Subcutaneous adipose tissue (tissue), 4 donors: ENCODE measurements at places on chromosomes 4 and X. TPM values are rescaled to one million over a fixed set of nuclear protein-coding genes. Genes with fewer than 3 reads are reported as not detected.

IQSEC2 gene
- total RNA-seq, result 16.7 TPM

ZNF732 gene
- total RNA-seq, result not detected

MAP9 gene
- 7.5 TPM for total RNA-seq

NEK1 gene
- 14.6 TPM for total RNA-seq

TAF7L gene
- total RNA-seq, result 0.17 TPM

ALB gene
- total RNA-seq, result 1.1 TPM

ANK2 gene
- 49.4 TPM for total RNA-seq

HSD17B13 gene
- total RNA-seq, result 1.4 TPM

BCORL1 gene
- total RNA-seq, result 4.2 TPM

PCSK1N gene
- total RNA-seq, result 0.44 TPM

HMX1 gene
- not detected for total RNA-seq

ANXA3 gene
- 102 TPM for total RNA-seq

PAGE1 gene
- not detected for total RNA-seq

TMEM47 gene
- total RNA-seq, result 31.1 TPM

GPR143 gene
- total RNA-seq, result not detected

LIMCH1 gene
- 25.8 TPM for total RNA-seq

TAF9B gene
- total RNA-seq, result 13.9 TPM

RBM47 gene
- 56.4 TPM for total RNA-seq

GLOD5 gene
- total RNA-seq, result not detected

RASGEF1B gene
- 80.1 TPM for total RNA-seq

XIAP gene
- 33.7 TPM for total RNA-seq

EGF gene
- not detected for total RNA-seq

NIPAL1 gene
- total RNA-seq, result 2.0 TPM

OPHN1 gene
- total RNA-seq, result 11.4 TPM

LRAT gene
- not detected for total RNA-seq

EIF4E gene
- 96.4 TPM for total RNA-seq

ITIH6 gene
- total RNA-seq, result not detected

PROM1 gene
- total RNA-seq, result not detected

OSTC gene
- total RNA-seq, result 34.7 TPM

RBMXL3 gene
- total RNA-seq, result not detected

PRKX gene
- total RNA-seq, result 20.4 TPM

SYP gene
- 0.16 TPM for total RNA-seq

H2BW1 gene
- total RNA-seq, result not detected

DUX4 gene
- not detected for total RNA-seq

KCND1 gene
- total RNA-seq, result 1.5 TPM

THAP6 gene
- total RNA-seq, result 29.3 TPM

GABRG1 gene
- not detected for total RNA-seq

CLTRN gene
- total RNA-seq, result 0.49 TPM

CYP2U1 gene
- 17.4 TPM for total RNA-seq

ODAM gene
- total RNA-seq, result not detected

SMPX gene
- not detected for total RNA-seq

FDCSP gene
- total RNA-seq, result not detected

VCX2 gene
- not detected for total RNA-seq

GPAT3 gene
- 15.0 TPM for total RNA-seq

NAA11 gene
- not detected for total RNA-seq

S100G gene
- not detected for total RNA-seq

CCDC149 gene
- total RNA-seq, result 18.1 TPM

FRMPD4 gene
- not detected for total RNA-seq

RNF212 gene
- 16.1 TPM for total RNA-seq

ZNF185 gene
- 3.6 TPM for total RNA-seq

OTC gene
- 2.1 TPM for total RNA-seq

NDNF gene
- total RNA-seq, result 3.9 TPM
